ENCODE measurements at places on chromosomes 4 and X.

- no peak for DNase-seq
Measured at GRCh38 chr4:100510551-100510950, 7.3 kb downstream of the EMCN start.

- no peak for DNase-seq
Measured at GRCh38 chr4:110512901-110513300, 36.9 kb downstream of the ENPEP start.

- DNase-seq, result no peak
Measured at GRCh38 chr4:165359506-165359905, 19.3 kb upstream of the CPE start.

DNA sequence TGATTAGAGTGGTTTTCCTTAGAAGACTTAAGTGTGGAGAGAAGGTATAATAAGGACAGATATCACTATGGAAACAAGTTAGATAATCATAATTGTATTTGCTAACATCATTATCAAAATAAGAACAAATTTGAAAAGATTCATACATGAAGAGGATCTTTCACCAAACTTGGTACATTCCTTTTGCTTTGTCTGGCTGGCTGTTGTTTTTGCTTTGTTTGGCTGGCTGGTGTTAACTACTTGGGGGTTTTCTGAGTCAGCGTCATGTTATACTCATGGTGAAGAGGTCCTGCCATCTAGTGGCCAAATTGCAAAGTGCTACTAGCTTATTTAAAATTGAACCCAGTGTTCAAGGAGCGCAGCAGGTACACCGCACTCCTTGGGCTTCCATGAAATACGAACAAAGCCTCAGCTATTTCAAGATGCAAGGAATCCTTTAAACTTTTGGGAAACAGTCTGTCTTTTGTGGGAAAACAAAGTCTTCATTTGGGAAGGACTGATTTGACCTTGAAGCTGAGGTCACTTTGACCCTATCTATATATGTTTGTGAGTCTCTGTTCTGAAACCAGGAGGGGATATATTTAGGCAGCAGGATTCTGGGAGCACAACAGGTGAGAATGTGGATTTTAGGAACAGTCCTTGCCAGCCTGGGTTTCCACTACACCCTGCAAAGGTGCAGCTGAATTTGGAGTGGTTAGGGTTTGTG, 129.7 kb downstream of the PLS3 start:
- peak; percentile 3 for DNase-seq

DNA sequence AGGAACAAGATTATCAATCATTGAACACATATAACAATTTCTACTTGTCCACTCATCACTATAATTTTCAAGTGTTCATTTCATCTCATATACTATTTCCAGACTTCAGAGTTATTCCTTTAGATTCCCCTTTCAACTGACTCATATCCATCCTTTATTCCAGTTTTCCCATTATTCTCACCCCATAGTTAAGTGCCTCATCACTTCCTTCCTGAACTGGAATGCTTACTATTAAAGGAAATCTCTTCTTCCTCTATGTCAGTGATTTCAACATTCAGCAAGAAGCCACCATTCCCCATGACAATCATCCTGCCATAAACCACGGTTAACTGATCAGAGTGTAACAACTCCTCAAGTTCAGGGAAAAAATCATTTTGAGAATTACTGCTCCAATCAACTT, 198.9 kb downstream of the FBXO8 start:
- no peak for DNase-seq

DNA sequence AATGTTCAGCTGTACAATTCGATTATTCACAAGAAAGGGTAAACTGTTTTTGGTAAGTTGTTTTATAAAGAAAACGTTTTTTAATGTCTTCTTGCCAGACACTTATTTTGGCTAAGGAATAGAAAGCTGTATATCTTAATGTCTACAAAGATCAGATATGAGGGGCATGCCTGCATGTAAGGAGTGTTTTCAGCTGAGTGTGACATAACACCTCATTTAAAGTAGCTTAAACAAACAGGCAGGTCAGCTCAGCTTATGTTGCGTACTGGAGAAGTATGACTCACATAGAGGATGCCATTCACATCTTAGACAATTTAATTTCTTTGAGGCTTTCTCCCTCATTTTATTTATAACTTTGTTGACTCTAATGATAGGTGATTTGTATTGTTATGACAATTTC, 30.4 kb downstream of the LAMTOR3 start:
- no peak for DNase-seq

- DNase-seq, result no peak
Measured at GRCh38 chr4:186061921-186062320, 7.0 kb upstream of the TLR3 start.

GRCh38 chr4:51923343-51923742, 80.4 kb downstream of the DCUN1D4 start:
- DNase-seq, result no peak

- DNase-seq, result no peak
Measured at GRCh38 chr4:164188236-164188635, 565.7 kb upstream of the SMIM31 start.

DNA sequence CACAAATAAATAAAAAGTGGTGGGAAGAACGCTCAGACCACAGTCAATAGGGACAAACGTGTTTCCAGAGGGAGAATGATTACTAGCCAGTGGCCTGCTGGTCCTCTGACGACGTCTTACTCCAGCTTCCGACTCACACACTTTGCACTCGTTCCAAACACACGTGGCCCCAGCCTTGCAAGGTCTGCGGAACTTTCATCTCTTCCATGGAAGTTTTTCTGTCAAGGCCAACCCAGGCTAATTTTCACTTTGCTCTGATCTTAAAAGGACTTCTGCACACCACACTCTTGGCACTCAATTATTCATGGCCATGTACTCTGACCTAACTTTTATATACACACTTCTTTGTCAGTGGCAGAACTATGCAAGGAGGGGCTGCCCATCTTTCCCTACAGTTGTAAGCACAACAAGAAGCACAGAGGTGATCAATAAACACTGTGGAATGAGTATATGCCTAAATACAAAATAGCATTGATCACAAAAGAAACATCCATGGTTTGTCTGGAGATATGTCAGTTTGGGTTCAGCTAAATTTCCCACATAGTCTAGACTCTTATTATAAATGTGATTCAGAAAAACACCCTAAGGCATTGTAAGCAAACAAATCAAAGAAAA, 69.4 kb downstream of the STX18 start:
- DNase-seq, result no peak

- DNase-seq, result no peak
Measured at GRCh38 chr4:64156253-64156652, 253.0 kb downstream of the TECRL start.

DNA sequence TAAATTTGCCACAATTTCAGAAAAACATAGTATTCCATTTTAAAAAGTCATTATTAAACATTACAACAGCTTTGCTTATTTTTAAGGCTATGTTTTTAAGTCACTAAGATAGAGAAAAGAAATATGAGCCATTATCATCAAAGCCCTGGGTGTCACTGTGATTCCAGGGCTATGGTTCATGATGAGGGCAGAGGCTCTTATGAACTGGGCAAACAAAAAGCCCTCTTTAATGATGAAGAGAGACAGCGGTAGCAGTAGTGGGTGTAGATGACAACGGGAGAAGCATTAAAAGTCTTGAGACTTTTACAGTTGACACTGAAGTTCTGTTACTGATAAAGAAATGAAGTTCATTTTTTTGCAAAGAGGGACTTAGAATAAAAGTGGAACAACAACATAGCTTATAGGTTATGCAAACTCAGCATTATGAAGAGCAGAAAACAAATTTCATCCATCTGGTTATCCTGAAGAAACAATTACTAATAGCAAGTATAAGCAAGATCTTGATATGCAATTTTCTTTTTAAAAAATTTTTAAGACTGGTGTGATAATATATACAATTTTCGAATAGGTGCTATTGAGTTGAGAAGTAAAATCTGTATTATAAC, 202.7 kb upstream of the ETNPPL start:
- DNase-seq, result no peak

DNA sequence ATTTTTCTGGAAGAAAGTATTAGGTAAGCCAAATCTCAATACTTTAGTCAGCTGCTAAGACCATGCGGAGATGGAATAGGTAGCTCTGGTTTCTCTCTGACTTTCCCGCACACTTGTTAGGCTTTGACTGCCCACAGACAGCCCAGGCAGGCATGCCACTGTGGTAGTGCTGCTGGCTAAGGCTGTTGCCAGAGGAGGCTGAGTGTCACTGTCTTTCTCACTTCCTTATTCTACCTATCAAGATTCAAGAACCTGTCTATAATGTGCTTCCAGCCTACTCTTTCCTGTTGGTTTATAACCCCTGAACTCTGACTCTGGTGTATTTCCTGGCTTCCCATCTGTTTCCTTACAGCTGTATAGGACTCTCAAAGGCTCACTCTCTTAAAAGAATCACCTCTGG, 81.8 kb upstream of the TRPC5 start:
- DNase-seq, result no peak

- DNase-seq, result no peak
Measured at GRCh38 chr4:126727461-126727860, 905.3 kb upstream of the INTU start.

DNA sequence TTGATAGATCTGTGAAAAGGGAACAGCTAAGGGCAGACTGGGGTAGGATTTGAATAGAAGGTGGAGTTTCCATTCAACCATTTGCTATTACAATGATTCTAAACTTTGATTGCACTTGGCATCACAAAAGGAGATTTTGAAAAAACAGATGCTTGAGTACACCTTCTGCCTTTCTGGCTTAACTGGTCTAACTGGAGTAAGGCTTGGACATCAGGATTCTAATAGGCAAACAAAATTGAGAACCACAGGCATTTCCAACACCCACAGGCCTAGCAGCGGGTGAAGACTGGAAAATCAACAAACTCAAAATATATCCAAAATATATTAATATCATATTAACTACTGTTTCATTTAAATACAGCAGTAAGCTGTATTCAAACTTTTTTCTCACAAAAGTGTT, 1.9 kb upstream of the VEGFC start:
- no peak for DNase-seq

- DNase-seq, result no peak
Measured at GRCh38 chr4:186368281-186368680, 102.3 kb downstream of the F11 start.

GRCh38 chrX:68872171-68872570, 43.4 kb downstream of the EFNB1 start:
- DNase-seq, result no peak

DNA sequence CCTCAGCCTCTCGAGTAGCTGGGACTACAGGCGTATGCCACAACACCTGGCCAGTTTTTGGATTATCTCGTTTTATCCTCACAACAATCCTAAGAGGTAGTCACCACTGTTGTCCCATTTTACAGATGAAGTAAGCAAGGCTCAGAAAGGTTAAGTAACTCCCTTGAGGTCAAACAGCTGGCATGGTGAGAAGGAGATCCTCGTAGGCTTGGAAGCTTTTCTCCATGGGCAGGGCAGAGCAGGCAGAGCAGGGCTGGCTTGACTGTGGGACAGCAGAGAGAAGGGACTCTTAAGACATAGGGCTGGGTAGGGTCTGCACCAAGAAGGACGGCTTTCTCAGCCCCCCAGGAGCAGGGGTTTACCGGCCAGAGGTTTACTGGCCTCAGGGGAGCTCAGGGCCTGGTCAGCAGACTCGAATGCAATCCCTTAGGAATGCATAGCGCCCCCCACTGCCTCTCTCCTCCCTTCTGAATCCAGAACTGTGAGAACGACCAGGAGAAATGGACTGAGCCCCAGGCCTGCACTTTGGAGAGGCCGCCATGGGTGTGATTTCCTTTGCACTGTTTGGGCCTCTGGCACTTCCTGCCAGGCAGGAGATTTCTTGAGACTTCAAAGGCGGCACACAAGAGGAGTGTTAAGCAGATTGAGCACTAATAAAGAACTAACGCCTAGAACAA, 14.0 kb upstream of the CDKN2AIP start:
- peak; percentile 11 for DNase-seq

DNA sequence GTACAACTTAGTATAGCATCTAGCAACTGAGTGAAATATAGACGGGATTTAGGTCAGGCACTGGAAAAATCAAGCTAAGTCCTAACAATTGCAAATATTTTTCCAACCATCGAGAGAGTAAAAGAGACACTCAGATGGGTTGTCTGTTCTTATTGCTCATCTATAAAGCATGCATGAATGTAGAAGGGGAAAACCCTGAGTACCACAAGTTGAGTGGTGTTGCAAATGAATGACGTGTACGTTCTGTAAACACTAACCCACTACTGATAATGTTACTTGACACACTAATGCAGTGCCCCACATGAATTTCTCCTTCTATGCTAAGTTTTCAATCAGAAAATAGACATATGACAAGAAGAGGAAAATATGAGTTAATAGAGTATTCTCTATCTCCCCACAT, 211.2 kb downstream of the COX18 start:
- DNase-seq, result no peak

GRCh38 chrX:43815209-43815608, 67.0 kb downstream of the MAOB start:
- no peak for DNase-seq

GRCh38 chrX:135520022-135520552, 373 bp upstream of the INTS6L start:
- DNase-seq, result no peak

- DNase-seq, result no peak
Measured at GRCh38 chrX:139179592-139179991, 350.9 kb upstream of the F9 start.

DNA sequence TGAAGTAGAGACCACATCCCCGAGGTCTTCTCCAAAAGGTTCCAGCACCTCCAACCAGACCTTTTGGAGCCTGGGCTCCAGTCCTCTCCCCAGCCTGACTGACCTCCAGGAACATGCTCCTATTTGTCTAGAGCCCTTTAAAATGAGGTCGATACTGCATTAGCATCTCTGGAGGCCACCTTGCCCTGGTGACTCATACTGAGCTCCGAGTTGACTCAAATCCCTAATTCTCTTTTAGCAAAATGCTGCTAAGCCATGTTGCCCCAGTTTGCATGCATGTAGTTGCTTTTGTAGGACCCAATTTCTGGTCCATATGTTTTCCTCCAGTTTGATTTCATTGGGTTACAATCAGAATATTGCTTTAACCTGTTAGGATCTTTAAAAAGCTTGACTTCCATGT, 43.5 kb upstream of the CITED1 start:
- no peak for DNase-seq

- DNase-seq, result no peak
Measured at GRCh38 chr4:38621028-38621684, 42.8 kb upstream of the KLF3 start.

DNA sequence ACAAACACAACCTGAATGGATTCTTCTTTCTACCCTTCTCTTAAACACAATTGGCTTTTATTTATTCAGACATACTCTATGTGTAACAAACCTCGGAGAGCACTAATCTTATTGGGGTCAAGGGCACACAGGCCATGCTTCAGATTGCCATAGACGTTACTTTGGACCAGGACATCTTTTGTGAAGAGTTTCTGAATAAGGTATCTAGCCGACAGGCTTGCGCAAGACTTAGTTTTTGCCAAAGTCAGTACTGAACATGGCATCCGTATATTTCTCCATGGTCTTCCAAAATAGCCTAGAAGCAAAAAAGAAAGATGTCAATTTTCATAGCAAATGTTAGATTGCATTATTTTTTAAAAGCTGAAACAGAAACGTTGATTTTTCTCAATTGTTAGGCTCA, 49.8 kb downstream of the BEND2 start:
- DNase-seq, result no peak

DNA sequence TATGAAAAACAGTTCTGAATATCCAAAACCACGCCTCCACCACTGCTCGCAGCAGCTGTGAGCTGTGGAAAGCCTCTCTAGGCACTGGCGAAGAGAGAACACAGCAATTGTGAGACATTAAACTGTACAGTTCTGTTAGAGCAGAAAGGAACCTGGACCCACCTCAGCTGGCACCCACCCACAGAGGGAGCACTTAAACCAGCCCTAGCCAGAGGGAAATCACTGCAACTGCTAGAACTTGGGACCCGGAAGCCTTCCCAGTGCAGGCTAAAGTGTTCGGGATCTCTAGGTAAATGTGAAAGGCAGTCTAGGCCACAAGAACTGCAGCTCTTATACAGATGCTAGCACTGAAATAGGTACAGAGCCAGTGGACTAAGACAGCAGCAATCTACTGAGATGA, 308.8 kb downstream of the PRR32 start:
- DNase-seq, result no peak
